NCI-H510A (cell line): ENCODE measurements at places on chromosomes 4 and X.

GRCh38 chr4:121720109-121720508 is 23.3 kb upstream of the ANXA5 start:
- no peak for DNase-seq

- no peak for DNase-seq
Observed at GRCh38 chrX:45769761-45770582, 569.3 kb upstream of the DIPK2B start.

GRCh38 chrX:17608888-17609287 is 128.4 kb upstream of the SCML1 start:
- peak; percentile 46 for DNase-seq

GRCh38 chr4:141047228-141047884 is 85.9 kb downstream of the RNF150 start:
- no peak for DNase-seq

GRCh38 chr4:155008389-155008788 is 200.0 kb upstream of the NPY2R start:
- DNase-seq = no peak

- no peak for DNase-seq
Observed at GRCh38 chr4:161002386-161002785, 1161.4 kb downstream of the FSTL5 start.
